ENCODE measurements at places on chromosomes 11 and 22.

DNA sequence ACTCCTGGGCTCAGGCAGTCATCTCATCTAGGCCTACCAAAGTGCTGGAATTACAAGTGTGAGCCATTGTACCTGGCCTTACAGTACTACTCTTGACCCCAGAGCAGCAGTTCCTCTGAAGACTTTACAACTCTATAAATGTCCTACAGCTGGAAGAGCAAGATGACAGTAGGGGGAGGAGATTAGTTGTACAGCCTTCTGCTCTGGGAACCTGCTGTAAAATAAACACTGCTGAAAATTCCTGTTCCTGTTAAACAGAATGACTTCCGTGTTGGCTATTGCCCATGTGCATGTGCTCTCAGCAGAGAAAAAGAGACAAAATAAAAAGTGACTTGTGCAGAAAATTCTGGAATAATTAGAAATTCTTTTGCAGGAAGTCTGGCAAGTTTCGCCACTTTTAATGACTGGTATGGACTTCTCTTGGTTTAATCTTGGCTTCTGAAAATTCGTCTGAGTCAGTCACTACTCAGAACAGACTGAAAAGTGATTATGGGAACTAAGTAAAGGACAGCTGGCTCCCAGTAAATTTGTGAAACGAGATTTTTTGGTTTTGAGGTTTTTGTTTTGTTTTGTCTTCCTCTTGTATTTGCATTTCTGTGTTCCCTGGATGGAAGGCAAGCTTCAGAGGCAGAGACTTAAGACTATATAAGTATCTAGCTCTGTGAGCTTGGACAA lies 955.7 kb downstream of the DLG2 start:
- DNase-seq, result no peak

DNA sequence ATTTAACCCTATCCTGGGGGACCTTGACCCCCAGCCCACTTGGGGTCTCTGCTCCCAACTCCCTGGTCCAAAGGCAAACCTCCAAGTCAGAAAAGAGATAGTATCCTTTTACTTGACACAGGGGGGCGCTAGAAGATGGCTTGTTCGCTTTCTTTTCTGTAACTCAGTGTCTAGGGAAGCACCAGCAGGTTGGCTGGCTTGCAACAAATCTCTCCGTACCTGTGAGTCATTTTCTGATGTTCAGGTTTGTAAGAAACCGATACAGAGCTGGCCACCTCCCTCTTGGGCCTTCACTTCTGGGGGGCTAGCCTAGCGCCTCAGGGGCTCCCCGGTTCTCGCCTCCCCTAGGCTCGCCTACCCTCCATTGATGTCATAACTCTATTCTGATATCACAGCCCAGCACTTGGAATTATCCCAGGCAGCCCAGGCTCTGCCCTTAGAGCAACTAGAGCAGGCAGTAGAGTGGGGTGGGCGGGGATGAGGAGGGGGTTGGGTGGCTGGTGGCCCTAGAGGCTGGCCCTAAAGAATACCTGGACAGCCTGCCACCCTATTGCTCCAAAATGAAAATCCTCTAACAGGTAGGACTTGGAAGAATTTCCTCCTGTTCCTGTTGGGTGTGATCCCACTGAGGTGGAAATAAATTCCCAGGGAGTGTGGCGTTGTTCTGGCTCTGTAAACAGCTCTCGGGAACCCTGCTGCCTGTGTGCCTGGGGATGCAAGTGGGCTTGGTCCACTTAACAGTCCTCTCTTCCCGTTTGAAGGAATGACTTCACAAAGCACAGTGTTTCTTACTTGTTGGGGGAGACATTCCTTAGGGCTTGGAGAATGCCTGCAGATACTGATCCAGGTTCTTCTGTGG lies 69.4 kb downstream of the OSBP2 start:
- no peak for DNase-seq

- DNase-seq, result no peak
Observed at GRCh38 chr11:129247135-129247534, 55.0 kb upstream of the ARHGAP32 start.

GRCh38 chr11:60844870-60845221 lies 2.9 kb downstream of the CCDC86 start:
- no peak for DNase-seq

DNA sequence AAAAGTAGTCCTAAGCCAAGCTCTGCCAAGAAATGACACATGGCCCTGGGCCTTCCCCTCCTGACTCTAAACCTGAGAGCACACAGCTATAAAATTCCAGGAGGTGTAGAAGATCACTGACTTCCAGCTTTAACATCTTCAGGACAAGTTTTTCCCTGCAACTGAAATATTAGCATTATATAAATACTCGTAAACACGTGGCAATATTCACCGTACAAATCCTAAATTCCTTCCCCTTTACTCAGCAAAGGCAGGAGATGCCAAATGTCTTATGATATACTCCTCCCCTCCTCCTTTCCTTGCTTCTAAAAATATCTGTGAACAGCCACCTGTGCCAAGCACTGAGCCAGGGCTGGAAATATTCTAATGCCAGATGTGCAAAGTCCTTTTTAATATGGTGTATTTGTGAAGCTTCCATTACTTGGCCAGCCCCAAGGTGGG lies 194.0 kb downstream of the LARGE1 start:
- DNase-seq, result no peak

GRCh38 chr11:109819410-109819809 lies 273.8 kb upstream of the ZC3H12C start:
- no peak for DNase-seq

DNA sequence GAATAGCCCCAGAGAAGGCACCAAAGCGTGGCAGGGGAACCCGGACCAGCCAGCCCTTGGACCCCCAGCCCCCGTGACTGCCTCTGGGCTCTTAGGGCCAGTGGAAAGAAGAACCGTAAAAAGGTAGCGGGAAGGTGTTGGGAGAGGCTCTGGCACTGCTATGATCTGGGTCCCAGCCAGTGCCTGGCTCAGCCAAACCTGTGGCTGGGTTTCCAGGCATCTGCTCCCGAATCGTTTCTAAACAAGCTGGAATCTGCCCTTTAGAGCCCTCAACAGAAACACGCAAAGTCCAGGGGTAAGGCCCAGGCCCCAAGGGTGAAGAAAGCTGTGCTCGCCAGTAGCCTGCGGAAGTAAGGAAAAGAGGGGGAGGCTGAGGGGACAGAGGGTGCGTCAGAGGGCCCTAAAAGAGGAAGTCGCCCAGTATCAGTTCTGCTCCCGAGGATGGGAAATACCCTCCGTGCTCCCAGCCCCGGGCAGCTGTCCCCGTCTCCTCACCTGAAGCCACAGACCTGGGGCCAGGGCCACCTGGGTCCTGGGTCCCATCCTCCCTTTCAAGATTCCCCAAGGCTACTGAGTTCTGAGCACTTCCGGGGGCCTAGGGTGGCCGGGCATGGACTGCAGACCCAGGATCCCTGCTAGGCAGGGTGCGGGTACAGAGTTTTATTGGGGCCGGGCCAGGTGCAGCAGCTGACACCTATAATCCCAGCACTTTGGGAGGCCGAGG lies 24.7 kb downstream of the IL10RA start:
- DNase-seq, result no peak

- DNase-seq, result no peak
Observed at GRCh38 chr11:24861440-24861839, 364.6 kb downstream of the LUZP2 start.

DNA sequence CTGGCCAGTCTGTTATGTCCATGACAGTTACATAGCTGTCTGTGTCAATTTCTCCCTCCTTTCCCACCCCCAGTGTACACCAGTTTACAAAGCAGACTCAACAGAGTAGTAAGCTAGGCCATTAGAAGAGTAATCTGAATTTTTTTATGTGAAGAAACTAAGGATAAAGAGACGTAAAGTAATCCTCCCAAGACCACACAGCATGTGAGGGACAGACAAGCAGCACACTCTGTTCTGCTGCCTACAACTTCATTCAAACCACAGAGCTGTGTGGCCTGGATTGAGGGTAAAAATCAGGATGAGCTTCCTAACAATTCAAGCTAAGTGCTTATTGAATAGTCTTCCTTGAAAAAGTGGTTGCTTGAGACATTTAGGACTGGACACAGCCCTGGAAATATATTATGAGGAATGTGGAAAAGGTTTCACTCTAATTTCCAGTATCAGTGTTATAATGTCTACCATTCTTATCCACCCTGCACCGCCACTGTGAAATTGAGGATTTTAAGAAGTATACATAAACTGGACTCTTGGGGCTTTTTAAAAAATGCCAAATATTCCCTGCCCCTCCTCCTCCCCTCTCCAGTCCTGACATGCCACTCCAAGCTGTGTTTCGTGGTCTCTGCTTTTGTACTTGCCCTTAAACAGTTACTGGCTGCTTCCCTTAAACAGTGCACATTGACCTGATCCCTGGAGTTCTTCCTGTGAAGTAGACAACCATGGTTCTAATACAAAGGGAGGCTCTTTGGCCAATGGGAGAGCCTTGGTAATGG lies 40.9 kb downstream of the EXT2 start:
- no peak for DNase-seq

DNA sequence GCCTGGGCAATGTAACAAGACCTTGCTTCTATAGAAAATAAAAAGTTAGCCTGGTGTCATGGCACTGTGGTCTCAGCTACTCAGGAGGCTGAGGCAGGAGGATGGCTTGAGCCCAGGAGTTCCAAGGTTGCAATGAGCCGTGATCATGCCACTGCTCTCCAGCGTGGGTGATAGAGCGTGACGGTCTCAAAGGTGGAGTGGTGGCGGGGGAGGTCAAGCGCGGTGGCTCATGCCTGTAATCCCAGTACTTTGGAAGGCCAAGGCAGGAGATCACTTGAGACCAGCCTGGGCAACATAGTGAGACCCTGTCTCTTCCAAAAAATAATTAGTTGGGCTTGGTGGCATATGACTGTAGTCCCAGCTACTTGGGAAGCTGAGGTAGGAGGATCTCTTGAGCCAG lies 16.7 kb upstream of the PISD start:
- DNase-seq, result no peak

- DNase-seq, result no peak
Observed at GRCh38 chr22:20955548-20955947, 11.5 kb upstream of the AIFM3 start.

GRCh38 chr11:123308077-123308476 lies 113.0 kb upstream of the CLMP start:
- DNase-seq, result no peak

GRCh38 chr11:58616594-58616993 lies 5.9 kb upstream of the CNTF start:
- DNase-seq, result no peak

DNA sequence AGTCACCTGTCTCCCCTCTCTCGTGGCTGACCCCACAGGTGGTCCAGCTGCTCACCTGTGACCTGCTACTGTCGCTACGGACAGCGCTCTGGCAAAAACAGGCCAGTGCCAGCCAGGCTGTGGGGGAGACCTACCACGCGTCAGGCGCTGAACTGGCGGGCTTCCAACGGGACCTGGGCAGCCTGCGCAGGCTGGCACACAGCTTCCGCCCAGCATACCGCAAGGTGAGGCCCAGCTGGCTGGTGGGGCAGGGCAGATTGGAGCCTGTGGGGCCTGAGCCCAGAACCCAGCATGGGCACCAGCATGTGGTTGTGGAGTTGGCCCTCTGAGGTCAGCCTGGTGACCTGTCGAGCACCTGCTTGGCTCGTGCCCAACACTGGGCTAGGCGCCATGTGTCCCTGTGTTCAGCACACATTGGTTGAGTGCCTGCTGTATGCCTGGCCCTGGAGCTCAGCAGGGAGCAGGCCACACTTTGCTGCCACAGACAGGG lies 11.9 kb downstream of the SHISA8 start:
- DNase-seq, result no peak

- DNase-seq, result no peak
Observed at GRCh38 chr11:128734103-128734831, 40.4 kb downstream of the FLI1 start.

DNA sequence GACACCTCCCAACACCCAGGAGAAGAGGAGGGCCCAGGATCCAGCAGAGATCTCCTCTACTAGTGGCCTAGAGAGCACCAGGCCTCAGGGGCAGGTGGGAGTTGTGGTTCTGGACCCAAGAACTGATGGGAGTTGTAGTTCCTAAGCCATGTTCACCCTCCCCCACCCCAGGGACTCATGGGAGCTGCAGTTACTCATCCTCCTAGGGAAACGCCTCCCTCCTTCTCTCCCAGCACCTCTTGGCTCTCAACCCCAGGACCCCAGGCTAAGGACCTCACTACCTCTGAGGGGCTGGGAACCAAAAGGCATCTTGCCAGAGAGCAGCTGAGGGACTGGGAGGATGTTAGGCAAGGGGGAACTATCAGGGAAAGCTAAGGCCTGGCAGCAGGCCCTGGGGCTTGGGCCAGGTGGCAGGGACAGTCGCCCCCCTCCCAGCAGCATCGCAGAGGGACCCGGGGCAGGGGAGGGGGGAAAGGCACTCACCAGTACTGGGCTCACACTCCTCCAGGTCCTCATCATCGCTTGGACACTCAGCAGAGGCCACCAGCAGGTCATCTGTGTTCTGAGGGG lies 28.9 kb downstream of the SLC22A12 start:
- peak; percentile 7 for DNase-seq

GRCh38 chr22:20240447-20240764 lies 27.7 kb downstream of the RTN4R start:
- no peak for DNase-seq

GRCh38 chr22:41752011-41752970 lies 48.2 kb upstream of the CCDC134 start:
- DNase-seq, result no peak

GRCh38 chr11:116510166-116510565 lies 262.6 kb downstream of the BUD13 start:
- no peak for DNase-seq

GRCh38 chr11:44946263-44946662 lies 4.4 kb downstream of the TP53I11 start:
- no peak for DNase-seq

- no peak for DNase-seq
Observed at GRCh38 chr22:30202531-30203006, 44.0 kb downstream of the LIF start.

DNA sequence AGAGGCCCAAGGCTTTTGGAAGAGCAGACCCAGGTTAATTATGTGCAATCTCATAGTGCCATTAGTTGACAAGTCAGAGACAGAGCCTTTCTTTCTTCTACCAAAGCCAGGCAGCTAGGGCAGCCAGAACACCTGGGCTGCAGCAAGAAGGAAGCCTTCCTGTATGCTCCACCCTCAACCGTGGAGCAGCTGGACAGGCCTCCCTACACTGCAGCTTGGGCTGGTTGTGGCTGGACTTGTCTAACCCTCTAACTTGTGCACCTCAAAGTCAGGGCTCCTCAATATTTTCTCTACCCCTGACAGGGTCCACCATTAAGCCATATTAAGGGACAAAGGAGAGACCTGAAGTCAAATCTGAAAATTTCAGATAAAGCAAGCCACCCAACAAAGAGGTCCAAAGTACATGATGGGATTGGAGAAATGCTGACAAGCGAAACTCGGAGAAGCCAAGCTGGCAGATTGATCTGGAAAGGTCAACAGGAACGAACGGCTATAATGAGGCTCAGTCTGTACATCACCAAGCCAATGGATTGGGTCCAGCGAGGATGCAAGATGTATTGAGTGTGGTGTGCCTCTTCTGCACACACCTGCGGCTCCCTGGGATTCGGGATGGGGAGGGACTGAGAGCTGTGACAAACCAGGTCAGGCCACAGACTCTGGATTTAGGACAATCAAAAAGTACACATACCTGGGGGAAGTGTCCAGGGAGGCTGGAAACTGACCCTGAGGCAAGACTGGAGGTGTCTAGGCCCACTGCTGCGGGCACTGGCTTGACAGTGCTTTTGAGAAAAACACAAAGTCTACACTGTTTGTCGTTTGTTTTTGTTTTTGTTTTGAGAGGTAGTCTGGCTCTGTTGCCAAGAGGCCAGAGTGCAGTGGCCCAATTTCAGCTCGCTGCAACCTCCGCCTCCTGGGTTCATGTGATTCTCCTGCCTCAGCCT lies 11.7 kb upstream of the SLC43A3 start:
- DNase-seq, result no peak

Measured in stimulated activated CD4-positive, alpha-beta T cell treated with anti-CD3 and anti-CD28 coated beads, Interleukin-1b, Interleukin-23, amount 100 ng/mL, for 24 hours (primary cell).